Naive B cell (primary cell): ENCODE measurements at places on chromosomes 12 and 14.

DNA sequence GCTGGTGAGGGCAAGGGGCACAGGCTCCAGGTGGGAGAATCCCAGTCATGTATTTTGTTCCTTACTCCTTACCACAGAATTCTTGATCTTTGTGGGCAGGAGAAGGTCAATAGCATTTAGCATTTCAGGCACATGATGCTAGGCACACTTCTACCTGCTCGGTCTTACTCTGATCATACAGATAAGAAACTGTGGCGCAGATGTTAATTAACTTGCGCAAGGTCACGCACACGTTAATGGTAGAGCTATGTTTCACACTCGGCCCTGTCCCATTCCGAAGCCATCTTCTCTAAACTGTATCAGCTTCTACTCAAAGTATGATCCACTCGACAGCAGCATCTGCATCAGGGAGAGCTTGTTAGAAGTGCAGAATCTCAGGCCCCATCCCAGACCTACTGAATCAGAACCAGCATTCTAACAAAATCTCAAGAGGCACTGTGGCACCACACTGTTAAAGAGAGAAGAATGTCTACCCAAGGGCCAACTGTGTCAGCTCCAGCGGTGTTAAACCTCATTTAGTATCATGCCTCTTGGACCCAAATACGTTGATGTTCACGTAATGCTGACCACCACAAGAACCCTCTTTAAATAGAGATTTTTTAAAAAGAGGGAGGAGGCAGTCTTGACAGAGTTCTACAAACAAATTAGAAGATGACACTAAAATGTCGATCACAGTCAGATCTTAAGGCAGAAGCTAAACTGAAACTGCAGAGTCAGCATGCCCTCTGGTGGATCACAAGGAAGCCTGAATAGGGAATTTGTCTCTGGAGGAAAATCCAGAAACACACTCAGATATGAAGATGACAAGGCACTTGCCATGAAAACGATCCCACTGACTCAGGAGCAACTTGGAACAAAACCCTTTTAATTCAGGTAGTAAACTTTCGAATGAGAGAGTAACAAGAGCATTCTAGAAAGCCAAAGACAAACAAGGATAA, 7.3 kb downstream of the STXBP6 start:
- no peak for DNase-seq

- DNase-seq = peak; percentile 56
Measured at GRCh38 chr12:104137001-104137901, 759 bp downstream of the NFYB start.

GRCh38 chr12:93019975-93020630, 91.0 kb upstream of the EEA1 start:
- DNase-seq = no peak

- DNase-seq = no peak
Measured at GRCh38 chr14:45610318-45610717, 357.3 kb upstream of the MIS18BP1 start.

DNA sequence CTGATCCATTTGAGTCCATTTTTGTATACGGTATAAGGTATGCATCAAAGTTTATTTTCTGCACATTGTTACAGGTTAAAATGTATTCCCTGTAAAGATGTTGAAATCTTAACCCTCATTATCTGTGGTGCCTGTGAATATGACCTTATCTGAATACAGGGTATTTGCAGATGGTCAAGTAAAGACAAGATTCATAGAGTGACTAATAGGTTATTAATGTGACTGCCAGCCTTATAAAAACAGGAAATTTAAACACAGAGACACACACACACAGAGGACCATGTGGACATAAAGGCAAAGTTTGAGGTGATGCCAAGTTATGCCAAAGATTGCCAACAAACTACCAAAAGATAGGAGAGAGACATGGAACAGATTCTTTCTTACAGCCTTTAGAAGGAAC, 347.2 kb upstream of the DCN start:
- DNase-seq = no peak

DNA sequence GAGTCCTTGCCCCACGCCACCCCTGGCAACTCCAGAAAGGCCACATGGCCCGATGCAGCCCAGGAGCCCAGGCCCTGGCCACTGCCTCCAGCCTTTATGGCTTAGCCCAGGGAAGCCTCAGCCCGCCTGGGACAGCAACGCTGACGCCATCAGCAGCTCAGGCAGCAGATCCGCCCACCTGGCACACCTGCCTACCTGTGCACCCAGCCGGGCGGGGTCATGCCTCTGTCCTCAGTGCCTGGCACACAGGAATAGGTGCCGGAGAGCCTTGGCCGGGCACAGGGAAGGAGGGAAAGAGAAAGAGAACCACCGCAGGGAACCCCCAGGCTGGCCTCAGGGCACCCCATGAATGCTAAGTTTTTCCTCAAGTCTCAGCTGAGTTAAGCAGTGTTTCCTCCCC, 21.1 kb downstream of the BEGAIN start:
- no peak for DNase-seq

GRCh38 chr12:22610131-22610530, 14.8 kb upstream of the ETNK1 start:
- DNase-seq = no peak

- DNase-seq = no peak
Measured at GRCh38 chr12:48389409-48389808, 38.7 kb upstream of the ZNF641 start.

DNA sequence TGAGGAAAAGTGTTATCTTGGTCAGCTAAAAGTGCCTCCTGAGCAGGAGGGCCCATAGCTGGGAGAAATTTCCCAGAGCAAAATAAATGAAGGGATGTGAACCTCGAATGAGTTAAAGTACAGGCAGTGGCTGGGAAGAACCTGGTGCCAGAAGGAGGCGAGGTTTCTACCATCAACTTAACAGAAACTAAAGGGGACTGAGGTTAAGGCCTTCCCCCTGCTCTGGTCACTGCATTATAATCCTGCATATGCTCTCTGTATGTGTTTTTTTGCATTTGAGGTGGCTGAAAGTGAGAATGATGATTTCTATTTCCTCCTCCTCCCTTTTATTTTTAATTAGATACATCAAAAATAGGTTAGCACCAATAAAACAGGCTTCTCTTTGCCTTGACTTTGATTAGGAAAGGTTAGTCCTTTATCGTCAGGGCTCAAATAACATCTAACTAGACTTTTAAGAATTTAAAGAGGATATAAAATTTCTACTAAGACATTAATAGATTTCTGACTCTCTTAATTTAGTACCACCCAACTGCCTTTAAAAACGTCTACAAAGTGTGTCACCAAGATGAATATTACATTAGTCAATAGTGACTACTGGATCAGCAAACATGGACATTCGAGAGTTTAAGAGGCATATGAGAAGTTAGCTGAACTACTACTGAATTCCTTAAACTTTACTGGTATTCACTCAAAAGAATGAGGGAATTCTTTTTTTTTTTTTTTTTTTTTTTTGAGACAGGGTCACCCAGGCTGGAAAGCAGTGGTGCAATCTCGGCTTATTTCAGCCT, 49.2 kb downstream of the GALNT4 start:
- DNase-seq = no peak

GRCh38 chr14:36212987-36213386, 36.5 kb upstream of the PTCSC3 start:
- DNase-seq = no peak

- no peak for DNase-seq
Measured at GRCh38 chr14:100399052-100399849, 76.1 kb downstream of the SLC25A47 start.

DNA sequence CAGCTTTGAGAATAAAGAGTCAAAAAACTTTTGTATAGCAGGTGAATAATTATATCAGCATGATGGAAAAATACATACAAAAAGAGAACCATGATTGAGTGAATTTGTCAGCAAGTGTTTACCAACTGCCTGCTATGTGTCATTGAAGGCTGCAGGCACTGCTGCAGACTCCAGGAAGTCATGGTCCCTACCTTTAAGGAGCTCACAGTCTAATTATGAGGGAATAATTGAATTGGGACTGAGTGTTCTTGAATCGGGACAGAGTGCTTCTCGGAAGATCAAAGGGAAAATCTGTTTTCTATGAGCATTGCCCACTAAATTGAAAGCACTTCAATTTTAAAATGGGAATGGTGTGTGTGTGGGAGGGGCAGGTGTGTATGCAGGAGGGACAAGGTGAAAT, 9.5 kb downstream of the OR10AD1 start:
- no peak for DNase-seq

DNA sequence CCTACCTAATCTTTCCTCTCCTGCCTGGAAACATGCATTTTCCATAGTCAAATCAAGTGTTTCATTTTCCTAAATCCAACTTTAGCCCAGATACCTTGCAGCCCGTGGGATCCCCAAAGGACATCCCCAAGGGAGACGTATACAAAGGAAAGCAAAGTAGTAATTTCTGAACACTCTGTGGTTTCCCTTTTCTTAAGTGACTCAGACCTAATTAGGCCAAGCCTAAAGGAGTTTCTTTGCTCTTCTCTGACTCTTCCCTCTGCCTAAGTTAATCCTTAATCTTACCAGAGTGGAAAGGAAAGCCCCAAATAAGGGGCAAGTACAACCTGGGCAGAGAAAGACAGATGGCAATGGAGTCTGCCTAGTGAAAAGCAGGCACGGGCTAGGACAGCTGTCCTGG, 250.3 kb downstream of the SPTSSA start:
- DNase-seq = no peak

- no peak for DNase-seq
Measured at GRCh38 chr12:6620137-6620884, 13.1 kb upstream of the CHD4 start.

GRCh38 chr14:22613106-22613695, 15.1 kb downstream of the ABHD4 start:
- DNase-seq = no peak

- no peak for DNase-seq
Measured at GRCh38 chr12:66036317-66036716, 94.2 kb downstream of the LLPH start.

- DNase-seq = no peak
Measured at GRCh38 chr14:39617537-39617936, 185.3 kb upstream of the FBXO33 start.

GRCh38 chr14:84655014-84655413, 874.9 kb upstream of the FLRT2 start:
- no peak for DNase-seq

DNA sequence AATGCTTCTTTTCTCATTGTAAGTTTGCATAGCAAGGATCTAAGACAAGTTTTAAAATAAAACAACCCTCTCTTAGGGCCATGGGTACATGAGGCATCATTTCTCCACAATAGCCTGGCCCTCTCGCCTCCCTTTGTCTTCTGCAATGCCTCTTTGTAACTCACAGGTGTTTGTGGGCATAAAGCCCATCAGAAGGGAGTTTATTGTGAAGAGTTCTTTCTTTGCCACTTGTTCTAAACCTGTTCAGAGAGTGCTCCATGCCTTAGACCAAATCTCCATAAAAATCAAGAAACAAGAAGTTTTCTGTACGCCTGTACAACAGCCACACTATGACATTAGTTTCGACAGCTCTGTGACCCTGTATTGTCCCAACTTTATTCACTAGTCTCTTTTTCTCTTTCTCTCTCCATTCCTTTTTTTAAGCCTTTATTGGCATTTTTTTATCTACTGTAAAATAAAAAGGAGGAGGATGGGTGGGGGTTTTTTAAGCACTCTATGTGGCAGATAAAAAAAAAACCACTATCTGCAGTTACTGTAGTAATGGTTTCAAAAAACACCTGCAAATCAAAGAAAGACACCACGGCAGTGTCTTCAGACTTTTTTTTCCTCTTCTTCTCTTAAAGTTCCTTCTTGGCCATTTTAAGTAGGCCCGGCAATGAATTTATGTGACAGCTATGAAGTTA, 1.6 kb downstream of the C12orf42 start:
- DNase-seq = no peak

GRCh38 chr12:54926246-54926645, 58.3 kb downstream of the TESPA1 start:
- DNase-seq = no peak

DNA sequence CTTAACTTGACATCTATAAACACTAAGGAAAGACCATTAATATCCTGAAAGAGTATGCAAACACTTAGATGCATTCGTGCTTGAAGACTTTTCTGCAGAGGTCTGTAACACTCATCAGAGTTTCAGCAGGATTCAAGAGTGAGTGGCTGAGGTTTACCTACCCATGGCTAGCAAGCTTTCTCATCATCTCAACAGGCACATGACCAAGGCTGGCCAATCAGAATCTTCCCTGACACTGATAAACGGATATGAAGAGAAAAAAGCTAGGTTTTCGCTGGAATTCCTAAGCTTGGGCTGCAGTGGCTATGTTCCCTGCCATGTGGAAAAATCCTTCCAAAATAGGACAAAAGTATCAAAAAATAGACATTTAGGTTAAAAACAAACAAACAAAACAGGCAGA, 162.1 kb upstream of the USP15 start:
- no peak for DNase-seq

- no peak for DNase-seq
Measured at GRCh38 chr12:118345355-118345754, 27.4 kb downstream of the TAOK3 start.

DNA sequence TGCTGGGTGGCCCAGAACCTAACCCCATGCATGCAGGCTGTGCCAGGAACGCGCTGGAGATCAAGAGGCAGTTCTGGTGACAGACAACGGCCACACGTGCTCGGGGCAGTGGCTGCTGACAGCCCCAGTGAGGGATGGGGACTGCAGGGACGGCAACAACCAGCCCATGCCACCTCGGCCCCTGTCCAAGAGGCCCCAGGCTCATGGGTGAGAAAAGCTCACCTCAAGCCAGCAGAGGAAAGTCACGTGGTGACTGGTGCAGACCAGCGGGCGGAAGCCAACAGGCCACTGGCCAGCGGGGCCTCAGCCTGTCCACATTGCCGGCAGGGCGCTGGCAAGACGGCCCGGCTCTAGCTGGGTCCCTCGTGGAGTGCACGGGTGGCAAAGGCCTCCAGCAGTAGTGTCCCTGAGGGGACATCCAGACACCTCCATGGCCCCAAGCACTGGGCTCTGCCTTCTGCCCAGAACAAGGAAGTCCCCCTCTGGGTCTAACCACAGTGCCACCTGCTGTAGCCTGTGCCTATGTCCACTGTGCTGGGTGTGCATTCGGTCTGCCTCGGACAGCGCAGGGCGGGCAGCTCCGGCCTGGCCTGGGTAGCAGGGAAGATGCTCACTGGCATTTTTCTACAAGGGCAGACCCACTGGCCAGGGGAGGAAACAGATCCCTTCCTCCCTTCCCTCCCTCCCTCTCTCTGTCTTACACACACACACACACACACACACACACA, 134.1 kb downstream of the NCOR2 start:
- no peak for DNase-seq

DNA sequence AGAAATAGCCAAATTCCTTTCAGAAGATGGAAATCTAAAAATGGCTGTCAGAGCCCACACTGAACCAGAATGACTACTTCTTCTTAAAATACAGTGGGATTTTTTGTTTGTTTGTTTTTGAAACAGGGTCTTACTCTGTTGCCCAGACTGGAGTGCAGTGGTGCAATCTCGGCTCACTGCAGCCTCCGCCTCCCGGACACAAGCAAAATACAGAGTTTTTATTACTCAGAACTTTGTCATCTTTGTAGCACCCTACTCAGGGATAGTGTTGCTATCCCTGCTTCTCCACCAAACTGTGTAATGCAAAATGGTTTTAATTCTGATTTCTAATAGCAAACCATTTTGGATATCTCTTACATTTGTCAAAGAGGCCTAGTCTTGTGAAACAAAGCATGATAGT, 16.4 kb downstream of the ZNF410 start:
- DNase-seq = no peak

- no peak for DNase-seq
Measured at GRCh38 chr12:50121641-50122040, 9.6 kb downstream of the COX14 start.
